Stimulated activated CD4-positive, alpha-beta T cell treated with anti-CD3 and anti-CD28 coated beads, Interleukin-1b, Interleukin-23, amount 100 ng/mL, for 4 hours (primary cell): ENCODE measurements at places on chromosomes 16 and 17.

DNA sequence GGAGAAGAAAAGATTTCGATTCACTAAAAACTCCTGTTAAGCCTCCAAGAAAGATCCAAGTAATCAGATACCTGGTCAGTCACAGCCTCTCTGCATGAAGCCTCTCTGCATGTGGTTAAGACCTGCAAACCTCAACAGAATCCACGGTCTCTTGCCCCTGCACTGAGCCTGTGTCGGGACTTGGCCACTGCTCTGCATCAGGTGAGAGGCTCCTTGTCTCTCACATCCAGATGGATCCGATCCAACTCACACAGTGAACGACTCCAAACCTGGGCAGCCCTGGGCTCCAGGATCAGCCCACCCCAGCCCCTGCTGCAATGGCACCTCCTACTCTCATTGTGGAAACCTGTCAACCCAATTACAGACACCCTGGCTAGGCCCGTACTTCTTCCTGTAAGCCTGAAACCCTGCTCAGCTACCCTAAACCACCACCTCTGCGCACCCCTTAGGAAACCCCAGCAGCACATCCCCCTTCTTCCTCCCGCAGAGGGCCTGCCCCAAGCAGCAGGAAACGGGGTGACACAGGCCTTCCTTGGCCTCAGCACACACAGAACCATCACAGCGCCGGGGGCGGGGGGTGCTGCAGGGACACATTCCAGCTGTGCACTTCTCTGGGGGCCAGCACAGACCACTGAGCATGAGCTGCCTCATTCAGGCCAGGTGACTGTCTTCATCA is 129.5 kb downstream of the ANKRD11 start:
- peak; percentile 53 for DNase-seq

- DNase-seq, result no peak
Observed at GRCh38 chr17:71380535-71380934, 740.3 kb upstream of the SOX9 start.

GRCh38 chr16:49921791-49922456 is 66.0 kb upstream of the ZNF423 start:
- peak; percentile 19 for DNase-seq

- DNase-seq, result no peak
Observed at GRCh38 chr16:81817789-81818567, 38.9 kb downstream of the PLCG2 start.

DNA sequence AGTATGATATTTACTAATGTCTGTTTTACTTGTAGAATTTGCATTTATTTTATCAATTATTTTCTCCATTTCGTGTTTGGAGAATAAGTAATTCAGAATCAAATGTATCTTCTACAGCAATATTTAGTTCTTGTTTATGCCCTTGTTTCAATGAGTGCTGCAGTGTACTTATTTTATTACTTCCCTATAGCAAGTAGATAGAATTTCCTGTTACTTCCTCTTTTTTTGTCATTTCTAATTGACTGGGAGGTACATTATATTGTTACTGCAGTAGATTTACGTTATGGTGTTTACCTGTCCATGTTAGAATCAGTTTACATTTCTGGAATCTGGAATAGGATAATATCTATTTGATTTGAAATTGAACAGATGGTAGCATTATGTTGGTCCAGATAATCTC is 71.2 kb downstream of the OMG start:
- DNase-seq, result no peak

DNA sequence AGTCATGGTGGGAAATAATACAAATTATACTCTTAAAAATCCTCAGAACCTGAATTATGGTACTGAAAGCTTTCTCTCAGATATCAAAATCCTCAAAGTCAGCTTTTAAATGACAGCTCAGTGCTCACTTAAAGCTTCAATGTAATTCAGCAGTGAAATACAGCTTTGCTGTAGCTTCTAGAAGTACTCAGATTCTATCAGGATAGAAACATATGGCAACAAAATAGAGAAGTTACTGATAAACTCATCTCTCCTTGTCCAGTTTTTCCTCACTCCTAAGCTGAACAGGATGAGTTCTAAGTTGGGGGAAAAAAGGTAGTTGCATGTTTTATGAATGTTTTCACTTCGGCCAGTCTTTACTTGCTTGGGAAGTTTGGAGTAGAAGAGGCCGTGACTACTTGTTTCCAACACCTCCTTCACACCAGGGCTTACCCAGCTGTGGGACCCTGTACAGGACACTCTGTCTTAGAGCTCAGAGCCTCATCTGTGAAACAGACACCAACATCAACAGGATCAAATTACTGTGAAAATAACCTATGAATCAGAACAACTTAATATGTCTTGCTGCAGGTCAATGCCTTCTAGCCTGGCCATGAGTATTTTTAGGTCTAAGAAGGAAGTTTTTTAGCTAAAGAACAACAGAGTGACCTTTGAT is 30.2 kb downstream of the OGFOD1 start:
- no peak for DNase-seq

- no peak for DNase-seq
Observed at GRCh38 chr17:45729294-45729907, 54.7 kb upstream of the CRHR1 start.

- DNase-seq, result peak; percentile 41
Observed at GRCh38 chr16:2473999-2474876, 689 bp upstream of the TBC1D24 start.

DNA sequence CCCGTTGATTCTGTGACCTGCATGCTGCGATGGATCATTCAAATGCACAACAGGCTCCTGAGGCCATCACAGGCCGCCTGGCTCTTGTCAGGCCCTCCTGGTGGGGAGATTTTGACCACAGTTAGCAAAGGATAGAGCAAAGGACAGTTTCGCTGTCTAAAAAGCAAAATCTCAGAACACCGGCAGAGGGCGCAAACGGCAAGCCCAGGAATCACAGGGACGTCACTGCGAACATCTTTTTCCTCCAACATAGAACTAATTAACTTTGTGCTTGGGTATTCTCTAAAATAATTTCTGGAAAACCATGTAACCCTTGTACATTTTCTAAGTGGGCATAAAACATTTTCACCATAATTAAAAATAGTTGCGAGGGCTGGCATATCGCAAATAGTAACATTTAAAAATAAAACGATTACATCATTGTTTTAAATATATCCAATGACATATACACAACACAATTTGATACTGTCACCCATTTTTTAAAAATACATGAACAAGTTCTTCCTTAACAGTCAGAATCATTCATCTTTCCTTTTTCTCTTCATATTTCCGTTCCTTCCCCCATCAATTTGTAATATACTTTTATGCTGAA is 19.7 kb upstream of the SLC47A1 start:
- peak; percentile 55 for DNase-seq

DNA sequence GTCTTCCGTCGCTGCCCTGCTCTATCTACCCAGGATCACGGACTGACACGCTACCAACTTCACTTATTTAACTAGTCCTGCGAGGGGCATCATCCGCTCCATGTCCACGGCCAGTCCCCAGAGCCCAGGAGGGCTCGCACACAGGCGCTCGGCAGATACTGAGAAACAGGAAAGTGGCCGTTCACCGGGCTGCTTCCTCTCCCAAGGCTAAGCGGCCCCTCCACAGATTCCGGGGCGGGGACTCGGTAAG is 388 bp downstream of the OXLD1 start:
- no peak for DNase-seq

- no peak for DNase-seq
Observed at GRCh38 chr16:5903832-5904231, 806.2 kb upstream of the EEF2KMT start.

DNA sequence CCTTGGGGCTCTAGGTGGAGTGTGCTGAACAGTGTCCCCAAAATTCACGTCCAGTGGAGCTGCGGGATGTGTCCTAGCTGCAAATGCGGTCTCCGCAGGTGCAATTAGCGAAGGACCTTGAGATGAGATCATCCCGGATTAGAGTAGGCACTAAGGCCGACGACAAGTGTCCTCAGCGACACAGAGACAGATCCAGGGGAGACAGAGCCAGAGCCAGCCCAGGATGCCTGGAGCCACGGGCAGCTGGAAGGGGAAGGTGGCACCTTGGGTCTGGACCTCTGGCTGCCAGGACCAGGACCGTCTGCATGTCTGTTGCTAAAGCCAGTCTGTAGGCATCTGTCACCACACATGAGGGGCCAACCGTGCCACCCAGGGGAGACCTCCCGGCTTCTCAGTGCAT is 24.5 kb downstream of the SLC7A5 start:
- DNase-seq, result no peak

DNA sequence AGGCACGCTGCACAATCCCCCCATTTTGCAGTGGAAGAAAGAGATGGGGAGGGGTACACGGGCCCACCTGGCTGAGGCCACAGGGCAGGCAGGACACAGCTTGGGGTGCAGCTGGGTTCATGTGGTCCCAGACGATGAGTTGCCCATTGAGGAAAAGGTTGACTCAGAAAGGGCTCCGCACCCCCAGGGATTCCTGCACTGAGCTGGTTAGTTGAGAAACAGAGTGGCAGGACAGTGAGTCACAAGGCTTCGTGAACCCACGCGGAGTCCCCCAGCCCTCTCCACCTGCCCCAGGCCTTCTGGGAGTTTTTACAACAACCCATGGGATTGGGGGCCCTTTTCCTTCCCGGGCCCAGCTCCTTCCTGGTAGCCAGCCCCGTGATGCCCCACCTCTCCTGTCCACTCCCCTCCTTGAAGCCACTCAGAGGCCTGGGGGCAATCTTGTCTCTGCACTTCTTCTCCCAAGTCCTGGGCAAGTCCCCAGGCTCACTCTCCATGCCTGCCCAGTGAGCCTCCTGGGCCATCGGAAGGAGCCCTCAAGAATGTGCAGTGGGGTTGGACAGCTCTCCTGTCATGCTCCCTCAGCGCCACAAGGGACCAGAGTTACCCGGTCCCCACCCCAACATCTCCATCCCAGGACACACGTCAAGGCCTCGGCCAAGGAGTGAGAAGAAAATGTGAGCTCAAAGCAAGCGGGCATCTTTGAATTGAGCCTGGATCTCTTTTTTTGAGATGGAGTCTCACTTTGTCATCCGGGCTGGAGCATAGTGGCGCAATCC is 251.2 kb downstream of the PARN start:
- no peak for DNase-seq

DNA sequence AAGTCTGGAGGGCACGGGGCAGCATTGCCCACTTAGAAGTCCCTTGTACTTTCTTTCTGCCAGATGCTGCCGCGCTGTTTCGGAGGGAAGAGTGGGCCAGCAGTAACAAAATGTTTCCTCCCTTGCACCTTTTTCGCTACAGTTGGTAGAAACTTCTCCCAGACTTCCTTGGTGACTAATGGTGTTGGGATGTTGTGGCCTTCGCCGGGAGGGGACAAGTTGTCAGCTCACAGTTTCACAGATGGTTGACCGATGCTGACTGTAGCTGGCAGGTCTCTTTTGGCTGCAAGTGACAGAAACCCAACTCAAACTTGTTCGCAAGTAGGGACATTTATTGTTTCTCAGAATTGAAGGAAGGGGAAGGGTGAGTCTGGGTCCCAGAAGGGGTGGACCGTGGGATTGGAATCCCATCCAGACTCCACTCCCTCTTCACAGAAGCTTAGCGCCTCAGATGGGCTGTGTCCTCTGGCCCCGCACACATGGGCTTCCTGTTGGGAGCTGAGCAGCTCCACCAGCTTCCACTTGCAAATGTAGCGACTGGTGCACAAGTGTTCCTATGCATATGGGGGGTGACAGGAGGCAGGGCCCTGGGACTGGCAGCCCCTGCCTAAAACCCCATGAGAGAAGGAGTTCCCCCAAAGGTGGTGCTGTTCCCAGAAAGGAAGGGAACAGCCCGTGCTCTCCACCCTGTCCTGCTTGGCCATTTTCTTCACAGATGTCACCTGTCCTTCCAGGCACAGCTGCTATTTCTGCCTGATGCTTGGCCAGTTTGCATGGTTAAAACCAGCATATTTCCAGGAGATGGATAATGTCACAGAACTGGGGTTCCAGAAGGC is 30.9 kb upstream of the RPRML start:
- no peak for DNase-seq

DNA sequence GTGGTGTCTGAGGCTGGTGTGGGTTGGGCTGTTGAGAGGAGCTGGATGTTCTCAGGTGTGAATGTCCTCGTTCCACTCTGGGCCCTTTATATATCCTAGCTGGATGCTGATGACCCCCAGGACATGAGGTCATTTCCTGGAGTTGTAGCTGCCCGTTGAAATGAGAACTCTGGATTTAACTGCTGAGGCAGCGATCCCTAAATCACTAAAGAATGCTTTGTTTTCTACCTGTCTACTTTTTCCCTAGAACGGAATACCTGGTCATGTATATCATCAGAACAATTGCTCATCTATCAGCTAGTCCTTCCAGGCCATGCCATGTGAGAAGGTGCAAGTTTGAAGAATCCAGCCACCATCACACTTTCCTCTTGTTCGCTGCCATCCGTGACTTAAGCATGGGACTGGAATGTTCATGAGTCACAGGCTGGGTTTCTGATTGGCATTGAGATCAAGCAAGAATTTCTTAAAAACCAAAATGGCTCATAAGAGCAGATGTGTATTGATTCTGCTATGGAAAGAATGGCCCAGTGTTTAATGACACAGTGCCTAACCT is at the start of gene KRTAP2-3:
KRTAP2-3 (minus strand) TSS at position 63 of the 553 bp plus-strand sequence. CDS start 64 bp downstream, outside the sequence.
- DNase-seq, result no peak

DNA sequence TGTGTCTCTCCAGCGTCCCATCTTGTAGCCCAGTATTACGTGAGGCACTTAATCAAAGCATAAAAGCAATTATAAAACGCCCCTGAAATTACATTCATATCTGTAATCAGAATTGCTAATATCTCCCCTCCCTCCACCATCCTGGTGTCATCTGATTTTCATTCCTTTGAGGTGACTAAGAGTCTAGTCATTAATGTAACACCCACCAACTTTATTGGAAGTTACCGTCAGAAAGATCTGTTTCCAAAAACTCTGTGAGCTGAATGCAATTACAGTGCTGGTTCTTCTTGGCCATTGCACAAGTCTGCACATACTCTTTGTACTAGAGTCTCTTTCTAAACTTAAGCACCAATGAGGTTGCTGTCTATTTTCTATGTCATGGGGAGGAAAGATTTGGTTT is 12.5 kb upstream of the MAF start:
- DNase-seq, result no peak

- DNase-seq, result no peak
Observed at GRCh38 chr17:5877948-5878347, 192.2 kb upstream of the WSCD1 start.

DNA sequence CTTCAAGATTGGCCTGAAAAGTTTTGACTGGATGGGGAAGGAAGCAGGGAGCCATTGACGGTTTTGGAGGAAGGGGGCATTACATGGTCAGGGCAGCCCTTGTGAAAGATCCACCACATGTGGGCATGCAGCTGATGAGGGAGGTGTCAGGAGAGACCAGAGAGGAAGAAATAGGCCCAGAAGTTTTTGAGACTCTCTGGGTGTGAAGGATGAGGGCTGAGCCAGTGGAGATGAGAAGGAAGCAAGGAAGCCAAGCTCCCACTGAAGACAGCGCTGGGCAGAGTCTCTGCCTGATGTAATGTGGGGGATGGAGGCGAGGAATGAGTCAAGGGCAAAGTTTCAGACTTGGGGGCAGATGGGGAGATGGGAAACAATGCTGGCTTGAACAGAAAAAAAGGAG is 530 bp downstream of the CCL17 start:
- no peak for DNase-seq

GRCh38 chr16:77931058-77931457 is 91.3 kb upstream of the CLEC3A start:
- DNase-seq, result no peak
